ENCODE measurements at places on chromosomes 2 and 18.
A peak's percentile ranks its signal among the peaks of the same experiment; 100 is the strongest.

DNA sequence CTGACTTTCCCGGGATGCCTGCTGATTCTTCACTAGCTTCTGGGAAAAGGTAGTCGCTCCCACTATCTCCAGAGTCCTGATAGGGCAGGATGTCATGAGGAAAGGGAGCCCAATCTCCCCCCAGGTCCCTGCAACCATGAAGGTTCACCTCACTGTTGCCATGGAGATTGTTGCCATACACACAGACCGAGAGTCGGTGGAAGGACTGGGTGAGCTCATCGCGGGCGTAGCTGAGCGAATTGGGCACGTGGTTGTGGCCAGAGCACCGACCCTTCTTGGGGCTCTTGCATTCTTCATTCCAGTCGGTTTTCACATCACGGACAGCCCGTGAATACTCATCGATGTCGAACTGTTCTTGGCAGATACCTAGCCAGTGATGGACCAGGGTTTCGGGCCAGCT, 97.4 kb downstream of the MEP1B start:
- H3K27ac ChIP-seq = no peak overlapping the region
- H3K4me1 ChIP-seq = peaks cover 4% of the 10 kb centered on the region
- no peak for DNase-seq
- no peaks in the 10 kb centered on the region for H3K27me3 ChIP-seq

DNA sequence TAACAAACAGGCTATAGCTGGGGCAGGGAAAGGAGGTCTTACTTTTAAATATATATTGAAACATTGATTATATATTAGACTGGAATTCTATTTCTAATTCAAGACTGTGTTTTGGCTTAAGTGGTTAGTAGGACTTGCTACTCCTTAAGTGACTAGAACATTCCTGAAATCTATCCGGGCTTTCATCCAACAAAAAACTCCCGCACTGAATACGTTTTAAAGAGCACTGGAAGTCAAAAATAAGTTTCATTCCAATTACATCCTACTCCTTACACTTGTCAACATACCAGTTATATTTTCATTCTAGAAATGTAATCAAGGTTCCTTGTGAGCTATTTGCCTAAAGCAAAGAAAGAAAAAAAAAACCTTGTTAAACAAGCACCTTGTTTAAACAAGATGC, 204.6 kb downstream of the SP3 start:
- peaks cover 17% of the 10 kb centered on the region for H3K4me1 ChIP-seq
- H3K36me3 ChIP-seq = no peaks in the 10 kb centered on the region
- H3K27me3 ChIP-seq = no peaks in the 10 kb centered on the region
- DNase-seq = no peak

DNA sequence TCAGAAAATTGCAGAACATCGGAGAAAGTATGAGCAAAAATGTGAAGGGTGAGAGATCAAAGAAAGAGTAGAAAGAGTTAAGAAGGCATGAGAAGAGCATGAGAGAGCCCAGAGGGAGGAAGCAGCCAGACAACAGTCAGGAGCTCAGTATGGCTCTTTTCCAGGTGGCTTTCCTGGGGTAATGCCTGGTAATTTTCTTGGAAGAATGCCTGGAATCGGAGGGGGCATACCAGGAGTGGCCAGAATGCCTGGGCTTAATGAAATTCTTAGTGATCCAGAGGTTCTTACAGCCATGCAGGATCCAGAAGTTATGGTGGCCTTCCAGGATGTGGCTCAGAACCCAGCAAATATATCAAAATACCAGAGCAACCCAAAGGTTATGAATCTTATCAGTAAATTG, 271.8 kb upstream of the TFPI start:
- H3K36me3 ChIP-seq = no peaks in the 10 kb centered on the region
- no peak overlapping the region for H3K27ac ChIP-seq
- no peak for DNase-seq
- no peaks in the 10 kb centered on the region for H3K27me3 ChIP-seq
- H3K4me3 ChIP-seq = no peak overlapping the region
- H3K4me1 ChIP-seq = peaks cover 4% of the 10 kb centered on the region

GRCh38 chr2:60002183-60002867, 551.1 kb downstream of the BCL11A start:
- no peaks in the 10 kb centered on the region for H3K4me1 ChIP-seq
- no peaks in the 10 kb centered on the region for H3K27me3 ChIP-seq
- H3K27ac ChIP-seq = no peak overlapping the region
- no peaks in the 10 kb centered on the region for H3K36me3 ChIP-seq

DNA sequence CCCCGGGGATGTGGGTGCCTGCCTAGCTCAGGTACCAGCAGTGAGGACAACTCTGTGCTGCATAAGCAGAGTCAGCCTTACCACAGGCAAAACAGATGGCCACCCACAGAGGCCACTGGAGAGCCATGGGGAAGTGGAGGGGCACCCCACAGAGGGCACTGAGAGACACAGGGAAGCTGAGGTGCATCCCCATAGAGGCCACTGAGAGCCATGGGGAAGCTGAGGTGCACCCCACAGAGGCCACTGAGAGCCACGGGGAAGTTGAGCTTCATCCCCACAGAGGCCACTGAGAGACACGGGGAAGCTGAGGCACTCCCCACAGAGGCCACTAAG, 134.1 kb upstream of the EPAS1 start:
- no peak for DNase-seq
- no peak overlapping the region for H3K4me3 ChIP-seq
- H3K36me3 ChIP-seq = peaks cover 3% of the 10 kb centered on the region
- H3K27me3 ChIP-seq = no peaks in the 10 kb centered on the region
- peak overlapping the region; percentile 12 for H3K27ac ChIP-seq

All from neural crest cell (in vitro differentiated cells).